Tibial nerve (tissue), 4 donors: ENCODE measurements at places on chromosomes 2 and 18. TPM values are rescaled to one million over a fixed set of nuclear protein-coding genes. Genes with fewer than 3 reads are reported as not detected.
A peak's percentile ranks its signal among the peaks of the same experiment; 100 is the strongest.

- H3K27me3 ChIP-seq: no peaks in the 10 kb centered on the region
- no peak for DNase-seq
- H3K27ac ChIP-seq: no peak overlapping the region
- H3K4me3 ChIP-seq: no peak overlapping the region
These were observed 21.0 kb upstream of the STAT4 start for GRCh38 chr2:191171708-191172355.

DNA sequence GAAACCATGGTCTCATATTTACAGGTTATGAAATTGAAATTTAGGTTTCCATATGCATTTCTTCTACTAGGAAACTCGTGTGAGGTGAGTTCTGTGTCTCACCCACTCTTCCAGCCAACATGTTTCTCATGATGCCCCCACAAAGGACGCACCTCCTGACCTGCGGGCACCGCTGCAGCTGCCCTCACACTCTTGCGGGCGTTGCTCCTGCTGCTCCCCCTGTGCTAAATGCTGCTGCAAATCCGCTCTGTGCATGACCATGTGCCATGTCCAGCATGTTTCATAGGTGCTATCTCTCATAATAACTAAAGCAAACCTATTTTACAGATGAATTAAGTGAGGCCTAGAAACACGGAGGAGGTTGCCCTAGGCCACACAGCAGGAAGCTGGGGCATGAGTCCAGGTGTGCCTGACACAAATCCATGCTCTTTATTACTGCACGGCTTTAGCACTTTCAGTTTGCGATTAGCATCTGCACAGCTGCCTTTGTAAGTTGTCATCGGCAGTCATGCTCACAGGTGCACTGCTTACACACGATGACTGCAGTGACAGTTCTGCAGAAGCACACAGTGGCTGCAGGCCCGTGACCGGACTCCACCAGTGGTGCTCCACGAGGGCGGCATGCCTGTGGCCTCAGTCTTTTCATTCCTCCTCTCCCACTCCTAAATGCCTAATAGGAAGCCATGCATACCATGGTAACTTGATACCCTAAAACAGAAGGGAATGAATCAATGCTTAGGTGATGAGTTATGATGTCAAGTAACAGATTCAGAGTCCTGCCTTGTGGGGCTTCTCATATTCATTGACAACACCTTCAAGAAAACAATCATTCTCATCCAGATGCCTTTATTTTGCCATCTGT lies 14.9 kb upstream of the GALR1 start:
- no peaks in the 10 kb centered on the region for H3K4me1 ChIP-seq
- H3K27ac ChIP-seq: no peak overlapping the region
- H3K36me3 ChIP-seq: no peaks in the 10 kb centered on the region
- no peaks in the 10 kb centered on the region for H3K27me3 ChIP-seq

Gene EML6
- total RNA-seq: 18.0 TPM

DNA sequence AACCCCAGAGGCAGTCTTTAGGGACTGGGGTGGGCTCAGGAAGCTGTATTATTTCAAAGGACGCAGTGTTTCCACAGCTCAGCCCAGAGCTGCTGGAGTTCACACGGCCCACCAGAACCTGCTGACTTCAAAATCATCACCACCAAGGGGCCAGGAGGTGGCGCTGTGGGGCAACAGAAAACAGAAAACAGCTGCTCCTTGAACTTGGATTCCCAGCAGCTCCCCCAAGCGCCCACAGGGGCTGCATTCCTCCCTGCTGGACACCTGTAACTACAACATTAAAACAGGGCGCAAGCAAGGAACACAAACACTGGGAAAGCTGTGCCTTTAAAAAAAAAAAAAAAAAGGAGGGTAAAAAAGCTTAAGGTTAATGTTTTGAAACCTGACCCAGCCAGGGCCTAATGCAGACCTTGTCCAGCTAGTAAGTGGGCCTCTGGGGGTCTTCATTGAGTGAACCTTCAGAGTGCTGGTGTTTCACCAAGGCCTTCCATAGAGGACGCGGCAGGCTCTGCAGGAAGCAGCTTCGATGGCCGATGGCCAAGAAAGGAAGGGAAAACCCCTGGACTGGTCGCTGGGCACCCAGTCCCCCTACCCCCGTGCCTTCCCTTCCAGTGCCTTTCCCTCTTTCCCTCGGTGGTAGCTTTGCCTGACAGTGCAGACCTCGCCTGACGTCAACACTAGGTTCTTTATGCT lies 25.9 kb downstream of the MLPH start:
- peak overlapping the region; percentile 62 for H3K27ac ChIP-seq
- H3K4me3 ChIP-seq: no peak overlapping the region
- peaks cover 30% of the 10 kb centered on the region for H3K4me1 ChIP-seq
- H3K36me3 ChIP-seq: no peaks in the 10 kb centered on the region
- H3K27me3 ChIP-seq: no peaks in the 10 kb centered on the region

DNA sequence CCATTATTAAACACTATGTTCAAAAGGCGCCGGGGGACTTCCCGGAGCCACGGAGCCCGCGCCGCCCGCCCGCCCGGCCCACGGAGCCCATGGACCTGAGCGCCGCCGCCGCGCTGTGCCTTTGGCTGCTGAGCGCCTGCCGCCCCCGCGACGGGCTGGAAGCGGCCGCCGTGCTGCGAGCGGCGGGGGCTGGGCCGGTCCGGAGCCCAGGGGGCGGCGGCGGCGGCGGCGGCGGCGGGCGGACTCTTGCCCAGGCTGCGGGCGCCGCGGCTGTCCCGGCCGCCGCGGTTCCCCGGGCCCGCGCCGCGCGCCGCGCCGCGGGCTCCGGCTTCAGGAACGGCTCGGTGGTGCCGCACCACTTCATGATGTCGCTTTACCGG lies 197 bp downstream of the GDF7 start:
- H3K27me3 ChIP-seq: peaks cover 94% of the 10 kb centered on the region
- no peak overlapping the region for H3K27ac ChIP-seq
- H3K4me1 ChIP-seq: peaks cover 14% of the 10 kb centered on the region
- H3K4me3 ChIP-seq: peak overlapping the region; percentile 50

Gene NETO1
- 0.63 TPM for total RNA-seq
